ENCODE measurements at places on chromosomes 3 and 15. TPM values are rescaled to one million over a fixed set of nuclear protein-coding genes. Genes with fewer than 3 reads are reported as not detected.

Gene CD96
- total RNA-seq, result 67.6 TPM

Gene ATP13A4
- 3.3 TPM for total RNA-seq

Gene ABCC5
- total RNA-seq, result 14.8 TPM

Gene ANKUB1
- not detected for total RNA-seq

Gene AADACL2
- total RNA-seq, result not detected

Gene NTRK3
- total RNA-seq, result not detected

Gene SNX1
- total RNA-seq, result 91.3 TPM

Gene LMOD3
- total RNA-seq, result not detected

Gene HHLA2
- 2.0 TPM for total RNA-seq

Gene ACTC1
- total RNA-seq, result not detected

Gene ARHGEF26
- total RNA-seq, result 0.17 TPM

Gene PP2D1
- not detected for total RNA-seq

Gene TMEM212
- not detected for total RNA-seq

Gene INKA1
- 0.26 TPM for total RNA-seq

Gene CMSS1
- 29.8 TPM for total RNA-seq

Gene ITGA11
- total RNA-seq, result 0.95 TPM

Measured in activated T-helper 17 cell treated with anti-CD3 and anti-CD28 coated beads, Interleukin-2, amount 50 U/mL, for 72 hours (primary cell).